ENCODE measurements at places on chromosomes 3 and 15. TPM values are rescaled to one million over a fixed set of nuclear protein-coding genes. Genes with fewer than 3 reads are reported as not detected.
A peak's percentile ranks its signal among the peaks of the same experiment; 100 is the strongest.

Gene CHCHD4
- total RNA-seq, result 21.4 TPM

- DNase-seq, result peak; percentile 62
Measured at GRCh38 chr3:159263750-159264553, 462.1 kb downstream of the MFSD1 start.

Gene TMC3
- not detected for total RNA-seq

GRCh38 chr3:106942051-106942450 is 435.2 kb upstream of the CCDC54 start:
- DNase-seq, result no peak

DNA sequence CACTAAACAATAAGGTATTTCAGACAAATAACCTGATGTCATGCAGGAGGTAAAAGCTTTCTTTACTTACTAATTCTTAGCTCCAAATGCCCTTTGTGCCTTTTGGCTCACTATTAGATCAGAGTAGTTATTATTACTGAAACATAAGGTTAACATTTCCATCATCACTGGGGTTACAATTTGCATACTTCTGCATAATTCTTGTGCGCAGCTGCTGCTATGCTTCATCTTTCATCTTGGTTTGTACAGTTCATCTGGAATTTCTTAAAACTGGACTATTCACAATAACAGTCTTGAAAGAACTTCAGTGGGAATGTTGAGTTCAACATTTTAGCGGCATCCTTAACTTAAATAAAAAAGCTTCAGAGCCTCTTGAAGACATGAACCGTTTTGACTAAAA is 383.2 kb upstream of the ADAMTS9 start:
- DNase-seq, result no peak

Gene UNC13C
- 0.21 TPM for total RNA-seq

Gene LRRC31
- total RNA-seq, result not detected

Gene UCN2
- total RNA-seq, result 0.31 TPM

Gene ARGFX
- not detected for total RNA-seq

- DNase-seq, result no peak
Measured at GRCh38 chr3:41430391-41430790, 231.1 kb downstream of the CTNNB1 start.

GRCh38 chr3:173008978-173009377 is 132.1 kb downstream of the SPATA16 start:
- no peak for DNase-seq

GRCh38 chr3:175432376-175433025 is 573.4 kb downstream of the NAALADL2 start:
- no peak for DNase-seq

GRCh38 chr15:80531388-80531787 is 127.2 kb downstream of the ARNT2 start:
- DNase-seq, result no peak

GRCh38 chr3:69385123-69385722 is 665 bp downstream of the FRMD4B start:
- DNase-seq, result no peak

GRCh38 chr3:127165694-127166485 is 27.0 kb upstream of the PRR23E start:
- DNase-seq, result no peak

DNA sequence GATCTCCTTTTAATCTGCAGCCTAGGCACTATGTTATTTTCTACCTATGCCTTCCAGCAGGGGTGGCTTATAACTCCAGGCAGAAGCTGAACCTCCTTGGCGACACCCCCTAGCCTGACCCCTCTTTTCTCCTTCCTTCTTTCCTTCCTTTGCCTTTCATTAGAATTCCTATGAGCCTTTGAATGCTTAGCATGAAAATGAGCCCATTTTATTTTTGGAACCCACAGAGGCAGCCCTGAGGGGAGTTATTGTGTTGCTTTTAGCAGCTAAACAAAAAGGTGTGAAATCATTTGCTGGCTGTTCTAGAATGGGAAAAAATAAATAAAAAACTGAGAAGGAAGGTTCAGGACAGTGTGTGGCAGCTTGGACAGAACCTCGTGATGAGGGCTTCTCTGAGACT is 164.6 kb upstream of the ICE2 start:
- DNase-seq, result no peak

DNA sequence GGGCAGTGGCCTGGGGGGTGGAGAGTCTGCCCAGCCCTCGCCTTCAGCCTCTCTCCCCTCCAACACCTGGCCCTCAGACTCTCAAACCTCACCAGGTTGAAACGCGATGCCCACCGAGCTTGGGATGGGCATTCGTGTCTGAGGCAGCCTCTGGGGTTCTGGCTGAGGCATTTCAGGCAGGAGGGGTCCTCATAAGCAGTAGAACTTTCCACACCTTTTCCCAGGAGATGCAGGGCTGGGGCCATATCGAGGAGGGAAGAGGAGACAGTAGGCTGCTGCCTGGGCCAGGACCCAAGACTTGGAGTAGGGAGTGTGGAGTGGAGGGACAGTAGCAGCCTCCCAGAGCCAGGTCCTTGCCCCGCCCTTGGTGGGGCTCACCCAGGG is 24.6 kb downstream of the ACAA1 start:
- no peak for DNase-seq

Gene AGTR1
- 5.6 TPM for total RNA-seq

Gene AADACL2
- total RNA-seq, result not detected

- peak; percentile 99 for DNase-seq
Measured at GRCh38 chr15:67080900-67081431, 15.6 kb downstream of the SMAD3 start.

- DNase-seq, result no peak
Measured at GRCh38 chr15:70459312-70459711, 304.0 kb downstream of the UACA start.

Gene PXYLP1
- 4.9 TPM for total RNA-seq

- peak; percentile 12 for DNase-seq
Measured at GRCh38 chr15:34436126-34436955, 1.3 kb downstream of the GOLGA8A start.

Gene LRRIQ4
- total RNA-seq, result not detected

DNA sequence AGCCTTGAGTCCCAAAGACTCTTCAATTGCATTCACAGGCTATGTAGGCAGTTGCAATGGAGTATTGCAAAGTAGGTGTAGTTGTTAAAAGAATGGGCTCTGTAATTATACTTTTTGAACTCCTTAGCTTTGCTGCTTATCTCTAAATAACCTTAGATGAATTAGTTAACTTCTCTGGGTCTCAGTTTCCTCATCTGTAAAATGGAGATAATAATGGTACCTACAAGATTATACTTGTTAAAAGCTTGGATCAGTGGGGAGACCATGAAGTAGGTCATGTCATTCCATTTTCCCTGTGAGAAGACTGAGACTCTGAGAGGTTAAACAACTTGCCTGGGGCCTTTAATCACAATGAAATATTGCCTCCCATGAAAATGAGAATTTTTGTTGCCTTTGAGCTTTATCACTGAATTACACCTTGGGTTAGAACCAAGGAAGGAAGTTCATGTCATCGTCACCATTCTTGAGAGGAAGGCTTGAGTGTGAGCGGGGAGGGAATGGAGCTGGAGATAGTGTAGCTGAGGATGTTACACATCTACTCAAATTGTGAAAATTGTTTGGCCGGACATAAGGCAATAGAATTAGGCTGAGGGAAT is 38.1 kb downstream of the CTDSPL start:
- no peak for DNase-seq

GRCh38 chr3:185534511-185534910 is 17.9 kb downstream of the LIPH start:
- no peak for DNase-seq

DNA sequence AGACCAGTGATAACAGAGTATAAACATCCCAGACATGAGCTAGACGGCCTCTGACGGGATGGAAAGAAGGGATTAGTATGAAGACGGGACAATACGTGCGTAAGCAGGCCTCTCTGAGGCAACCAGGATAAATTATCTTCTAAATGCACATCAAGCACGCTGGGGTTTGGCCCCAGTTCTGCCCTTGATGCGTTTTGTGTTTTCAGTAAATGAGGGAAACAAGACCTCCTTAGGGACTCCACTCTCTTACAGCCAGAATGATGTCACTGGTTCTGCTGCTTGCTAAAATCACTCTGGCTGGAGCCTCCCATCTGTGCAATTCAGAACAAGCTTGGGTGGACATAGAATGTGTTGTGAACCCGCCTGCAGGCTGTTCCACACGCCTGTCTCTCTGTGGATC is 156.0 kb upstream of the MCTP2 start:
- DNase-seq, result no peak

- no peak for DNase-seq
Measured at GRCh38 chr3:129211345-129211744, 27.6 kb upstream of the CNBP start.

GRCh38 chr3:112958811-112959560 is 15.9 kb downstream of the CD200R1 start:
- no peak for DNase-seq

- peak; percentile 99 for DNase-seq
Measured at GRCh38 chr3:38634111-38634510, 15.4 kb downstream of the SCN5A start.

DNA sequence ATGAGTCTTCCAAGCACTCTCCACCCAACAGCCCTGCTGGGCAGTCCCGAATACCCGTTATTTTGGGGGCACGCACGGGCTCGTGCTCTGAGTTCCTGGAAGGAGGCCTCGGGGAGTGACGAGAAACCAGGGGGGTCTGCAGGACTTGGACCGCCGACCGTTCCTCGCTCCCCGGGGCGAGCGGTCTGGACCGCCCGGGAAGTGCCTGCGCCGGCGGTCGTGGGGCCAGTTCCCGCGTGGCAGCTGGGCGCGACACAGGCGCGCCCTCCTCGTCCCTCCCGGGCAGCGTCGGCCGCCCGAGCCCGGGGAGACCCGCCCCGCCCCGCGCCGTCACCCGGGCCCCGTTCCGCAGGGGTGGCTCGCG is 387 bp downstream of the GNB4 start:
- DNase-seq, result peak; percentile 63

DNA sequence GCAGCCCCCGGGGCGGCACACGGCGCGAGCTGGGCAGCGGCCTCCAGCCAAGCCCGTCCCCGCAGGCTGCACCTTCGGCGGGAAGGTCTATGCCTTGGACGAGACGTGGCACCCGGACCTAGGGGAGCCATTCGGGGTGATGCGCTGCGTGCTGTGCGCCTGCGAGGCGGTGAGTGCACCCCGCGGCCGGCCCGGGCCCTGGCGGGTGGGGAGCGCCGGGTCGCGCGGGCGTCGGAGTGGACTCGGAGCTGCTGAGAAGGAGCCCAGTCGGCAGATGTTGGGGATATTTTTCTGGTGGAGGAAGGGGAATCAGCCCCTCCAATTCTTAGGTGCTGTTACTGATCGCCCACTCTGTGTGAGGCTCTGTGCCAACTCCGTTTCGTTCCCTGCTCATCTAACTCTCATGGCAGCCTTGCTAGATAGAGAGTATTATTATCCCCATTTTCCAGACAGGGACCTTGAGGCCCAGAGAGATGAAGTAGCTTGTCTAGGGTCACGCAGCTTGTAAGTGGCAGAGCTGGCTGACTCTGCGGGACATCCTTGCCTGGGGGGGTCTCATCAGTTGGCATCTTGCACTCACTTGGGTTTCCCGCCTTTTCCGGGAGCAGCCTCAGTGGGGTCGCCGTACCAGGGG is 890 bp downstream of the CHRD start:
- DNase-seq, result no peak

- peak; percentile 93 for DNase-seq
Measured at GRCh38 chr15:49741712-49742111, 120.9 kb downstream of the DTWD1 start.

DNA sequence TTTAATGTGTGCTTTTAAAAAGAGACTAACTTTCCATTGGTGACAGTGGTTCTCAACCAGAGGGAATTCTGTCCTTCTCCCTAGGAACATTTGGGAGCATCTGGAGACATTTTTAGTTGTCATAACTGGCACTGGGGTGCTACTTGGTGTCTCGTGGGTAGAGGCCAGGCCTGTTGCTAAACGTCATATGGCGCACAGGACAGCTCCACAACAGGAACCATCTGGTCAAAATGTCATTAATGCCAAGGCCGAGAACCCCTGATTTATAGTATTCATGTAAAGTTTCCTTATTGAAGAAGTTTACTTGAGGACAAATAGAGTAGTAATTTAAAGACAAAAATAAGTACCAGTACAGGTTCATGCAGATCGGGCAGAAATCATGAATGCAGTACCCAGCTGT is 164.2 kb downstream of the FEZF2 start:
- no peak for DNase-seq

DNA sequence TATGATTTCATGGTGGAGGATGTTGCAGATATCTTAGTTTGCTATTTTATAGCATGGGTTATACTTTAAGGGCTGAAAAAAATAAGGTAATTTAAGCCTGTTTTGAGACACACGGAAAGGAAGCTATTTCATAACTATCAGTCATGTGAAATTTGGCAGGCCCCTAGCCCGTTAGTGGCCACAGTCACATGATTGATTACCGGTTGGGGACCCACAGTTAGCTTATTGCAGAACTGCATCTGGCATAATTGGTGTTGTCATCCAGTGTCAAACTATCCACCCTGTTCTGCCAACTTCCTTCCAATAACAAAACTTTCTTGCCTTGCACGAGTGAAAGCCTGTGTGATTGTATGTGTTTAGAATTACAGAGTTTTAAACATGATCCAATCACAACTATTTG is 35.2 kb downstream of the FNDC3B start:
- DNase-seq, result no peak

Gene SPATA12
- total RNA-seq, result 0.19 TPM

GRCh38 chr3:149080011-149080698 is 6.2 kb downstream of the HLTF start:
- DNase-seq, result no peak

DNA sequence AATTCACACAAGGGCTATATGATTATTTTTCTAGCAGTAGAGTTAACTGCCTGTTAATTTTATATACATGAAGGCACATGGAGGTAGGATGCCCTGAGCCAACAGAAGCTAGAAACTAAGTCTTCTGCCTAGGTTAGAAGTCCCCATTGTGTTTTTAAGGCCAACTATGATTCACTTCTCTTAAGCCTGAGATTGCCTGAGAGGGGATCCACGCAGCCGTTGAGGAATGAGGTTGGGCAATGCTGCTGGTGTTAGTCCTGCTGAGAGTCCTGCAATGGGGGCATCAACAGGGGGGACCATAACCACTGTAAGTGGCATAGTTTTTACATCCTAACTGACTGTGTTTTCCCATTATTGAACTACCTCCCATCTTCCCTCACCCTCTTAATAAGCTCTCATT is 60.1 kb upstream of the PFN2 start:
- DNase-seq, result no peak

- DNase-seq, result peak; percentile 45
Measured at GRCh38 chr3:45841420-45841756, 531 bp downstream of the LZTFL1 start.

DNA sequence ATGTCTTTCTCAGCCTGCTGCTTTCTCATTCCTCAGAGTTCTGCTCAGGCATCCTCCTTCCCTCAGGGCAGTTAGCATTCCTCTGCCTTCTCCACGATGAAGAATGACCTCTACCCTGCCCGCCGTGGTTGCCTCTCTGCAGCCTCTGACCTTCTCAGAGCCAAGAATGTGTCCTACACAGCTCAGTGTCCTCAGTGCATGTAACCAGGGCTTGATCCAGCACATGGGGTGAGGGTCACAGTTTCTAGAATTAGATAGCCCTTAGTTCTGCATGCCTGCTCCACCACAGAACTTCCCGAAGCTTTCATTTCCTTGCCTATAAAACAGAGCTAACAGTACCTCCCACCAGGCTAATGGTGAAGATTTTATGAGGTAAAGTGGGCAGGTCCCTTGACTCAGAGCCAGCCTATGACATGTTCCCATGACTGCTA is 182.1 kb downstream of the CLSTN2 start:
- no peak for DNase-seq

Gene PRICKLE2
- total RNA-seq, result 14.6 TPM

Data from myocyte (in vitro differentiated cells).